ENCODE measurements at places on chromosomes 1 and 21. TPM values are rescaled to one million over a fixed set of nuclear protein-coding genes. Genes with fewer than 3 reads are reported as not detected.

- DNase-seq: no peak
Measured at GRCh38 chr21:40835184-40835694, 11.7 kb downstream of the DSCAM start.

DNA sequence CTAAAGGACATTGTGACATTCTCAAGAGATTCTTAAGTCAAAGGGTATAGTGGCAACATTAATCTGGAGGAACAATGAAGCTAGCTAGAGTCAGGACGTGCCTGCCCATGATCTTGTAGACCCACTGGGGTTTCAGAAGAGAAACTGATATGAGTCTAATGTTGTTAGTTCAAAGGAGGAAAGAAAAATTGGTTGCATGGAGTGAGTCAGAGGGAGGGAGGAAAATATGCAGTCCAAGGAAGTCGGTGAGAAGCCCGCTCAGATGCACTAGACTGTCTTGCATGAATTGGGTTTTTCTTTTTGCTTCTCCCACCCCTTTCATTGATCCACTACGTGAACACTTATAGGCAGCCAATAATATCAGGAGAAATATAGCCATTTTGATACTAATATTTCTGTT, 53.8 kb upstream of the SYT14 start:
- DNase-seq: no peak

DNA sequence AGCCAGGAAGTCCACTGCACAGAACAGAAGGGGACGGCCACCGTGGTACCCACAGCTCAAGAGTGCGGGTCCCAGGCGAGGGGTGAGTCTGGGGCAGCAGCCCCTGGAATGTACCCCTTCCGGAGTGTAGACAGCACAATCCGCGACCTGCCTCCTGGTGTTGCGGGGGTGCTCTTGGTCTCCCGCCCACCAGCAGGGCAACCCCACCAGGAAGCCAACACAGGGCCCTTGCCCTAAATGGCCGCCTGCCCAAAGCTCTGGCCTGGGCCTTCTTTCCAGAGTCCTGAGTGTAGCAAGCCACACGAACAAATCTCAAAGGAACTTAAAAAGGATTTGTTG, 1.1 kb upstream of the SLC19A1 start:
- DNase-seq: no peak

DNA sequence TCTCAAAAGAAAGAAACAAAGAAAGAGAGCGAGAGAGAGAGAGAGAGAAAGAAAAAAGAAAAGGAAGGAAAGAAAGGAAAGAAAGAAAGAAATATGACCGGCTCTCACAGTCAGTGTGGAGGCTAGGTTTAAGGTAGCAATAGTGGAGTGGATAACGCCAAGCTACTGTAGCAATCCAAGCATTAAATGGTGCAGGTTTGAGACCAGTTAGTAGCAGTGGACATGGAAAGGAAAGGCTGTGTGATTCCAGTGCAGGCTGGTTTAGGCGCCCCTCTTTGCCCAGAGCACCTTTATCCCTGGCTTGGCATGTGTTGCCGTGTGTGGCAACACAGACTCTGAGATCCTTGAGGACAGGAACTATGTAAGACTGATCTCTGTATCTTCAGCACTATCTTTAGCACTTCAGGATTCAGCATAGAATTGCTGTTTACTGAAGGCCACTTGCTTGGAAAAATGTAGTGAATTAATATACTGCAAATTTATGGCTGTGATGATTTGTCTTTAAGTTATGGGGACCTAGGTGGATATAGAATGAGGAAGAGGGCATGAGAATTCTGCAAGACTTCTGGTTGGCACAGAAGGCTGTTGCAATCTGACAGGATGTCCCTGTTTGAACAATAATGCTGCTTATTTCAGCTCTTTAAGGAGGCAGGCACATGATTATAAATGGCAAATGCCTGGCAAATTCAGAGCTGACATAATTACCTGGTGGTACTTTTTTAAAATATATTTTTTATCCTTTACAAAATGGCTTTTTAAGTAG, 10.8 kb upstream of the OSBPL9 start:
- DNase-seq: no peak

DNA sequence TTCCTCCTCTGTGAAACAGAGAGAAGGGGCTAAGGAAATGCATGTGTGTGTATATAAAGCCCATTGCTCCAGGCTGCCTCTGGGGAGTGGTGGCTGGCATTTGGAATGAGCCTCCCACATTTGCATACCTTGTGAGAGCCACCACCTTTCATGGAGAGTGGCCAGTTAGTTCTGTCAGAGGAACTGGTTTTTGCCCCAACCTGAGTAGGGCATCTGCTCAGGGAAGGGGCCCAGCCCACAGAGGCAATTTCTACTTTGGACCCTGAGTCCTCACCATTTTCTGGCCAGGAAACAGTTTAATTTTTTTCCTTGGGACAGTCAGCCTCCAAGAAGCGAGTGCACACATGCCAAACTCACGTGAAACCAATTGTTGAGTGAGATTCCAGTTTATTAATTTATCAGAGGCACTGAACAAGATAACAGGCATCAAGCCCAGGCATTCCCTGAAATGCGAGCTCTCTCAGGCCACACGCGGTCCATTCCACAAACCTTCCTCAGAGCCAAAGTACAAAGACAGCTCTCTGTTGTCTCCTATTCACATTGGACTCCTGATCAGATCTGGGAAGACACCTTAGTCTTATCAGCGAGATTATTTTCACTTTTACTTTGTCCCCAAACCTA, 1.0 kb upstream of the SLC6A9 start:
- no peak for DNase-seq

DNA sequence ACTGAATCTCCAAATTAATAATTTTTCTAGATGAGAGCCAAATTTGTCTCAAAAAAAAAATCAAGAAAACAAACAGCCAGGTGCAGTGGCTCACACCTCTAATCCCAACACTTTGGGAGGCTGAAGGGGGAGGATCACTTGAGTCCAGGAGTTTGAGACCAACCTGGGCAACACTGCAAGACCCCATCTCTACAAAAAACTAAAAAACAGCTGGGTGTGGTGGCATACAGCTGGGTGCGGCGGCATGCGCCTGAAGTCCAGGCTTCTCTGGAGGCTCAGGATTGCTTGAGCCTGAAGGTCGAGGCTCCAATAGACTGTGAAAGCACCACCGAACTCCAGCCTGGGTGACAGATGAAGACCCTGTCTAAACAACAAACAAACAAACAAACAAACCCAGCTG, 14.0 kb downstream of the ACBD3 start:
- DNase-seq: no peak

DNA sequence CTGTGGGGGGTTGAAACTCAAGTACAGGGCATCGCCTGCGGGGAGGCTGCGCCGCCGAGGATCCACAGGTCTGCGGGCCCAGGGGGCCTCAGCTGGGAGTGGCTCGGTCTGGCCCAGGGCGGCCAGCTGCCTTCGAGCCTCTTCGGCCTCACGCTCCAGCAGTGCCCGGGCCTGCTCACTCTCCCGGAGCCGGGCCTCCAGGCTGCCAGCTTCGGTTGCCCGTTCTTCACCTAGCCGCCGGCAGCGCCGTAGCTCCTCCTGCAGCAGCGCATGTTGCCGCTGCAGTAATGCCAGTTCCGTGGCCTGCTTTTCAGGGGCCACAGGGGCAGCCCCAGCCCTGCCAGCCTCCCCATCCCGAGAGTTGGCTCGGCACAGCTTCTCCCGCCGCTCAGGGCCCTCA, 9.4 kb downstream of the RXFP4 start:
- DNase-seq: no peak

GRCh38 chr1:239758756-239759155, 332.9 kb upstream of the FMN2 start:
- DNase-seq: no peak

DNA sequence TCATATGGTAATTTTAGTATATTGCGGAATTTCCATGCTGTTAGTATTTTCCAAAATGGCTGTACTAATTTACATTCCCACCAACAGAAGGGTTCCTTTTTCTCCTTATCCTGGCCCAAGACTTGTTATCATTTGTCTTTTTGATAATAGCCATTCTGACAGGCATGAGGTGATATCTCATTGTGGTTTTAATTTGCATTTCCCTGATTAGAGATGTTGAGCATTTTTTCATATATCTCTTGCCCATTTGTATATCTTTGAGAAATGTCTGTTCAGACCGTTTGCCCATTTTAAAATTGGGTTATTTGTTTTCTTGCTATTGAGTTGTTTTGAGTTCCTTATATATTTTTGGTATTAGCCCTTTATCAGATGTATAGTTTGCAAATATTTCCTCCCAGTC, 14.0 kb downstream of the CAPZA1 start:
- DNase-seq: no peak

- no peak for DNase-seq
Measured at GRCh38 chr21:24759348-24760075, 847.8 kb downstream of the MRPL39 start.

DNA sequence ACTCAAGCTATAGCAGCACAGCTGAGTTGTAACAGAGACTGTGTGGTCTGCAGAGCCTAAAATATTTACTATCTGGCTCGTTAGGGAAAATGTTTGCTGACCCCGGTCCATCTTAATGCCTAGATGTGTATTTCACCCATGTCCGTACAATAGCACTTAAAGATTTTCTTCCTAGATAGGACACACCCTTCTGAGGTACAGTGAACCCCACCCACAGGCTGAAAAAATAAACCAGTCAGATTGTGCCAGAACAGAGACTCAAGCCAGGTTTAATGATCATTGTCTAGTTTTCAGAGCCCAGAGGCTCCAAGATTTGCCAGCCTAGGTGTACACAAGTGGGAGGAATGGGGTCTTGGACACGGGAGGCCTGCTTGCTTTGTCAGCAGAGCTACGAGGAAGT, 5.6 kb downstream of the AMIGO1 start:
- no peak for DNase-seq

DNA sequence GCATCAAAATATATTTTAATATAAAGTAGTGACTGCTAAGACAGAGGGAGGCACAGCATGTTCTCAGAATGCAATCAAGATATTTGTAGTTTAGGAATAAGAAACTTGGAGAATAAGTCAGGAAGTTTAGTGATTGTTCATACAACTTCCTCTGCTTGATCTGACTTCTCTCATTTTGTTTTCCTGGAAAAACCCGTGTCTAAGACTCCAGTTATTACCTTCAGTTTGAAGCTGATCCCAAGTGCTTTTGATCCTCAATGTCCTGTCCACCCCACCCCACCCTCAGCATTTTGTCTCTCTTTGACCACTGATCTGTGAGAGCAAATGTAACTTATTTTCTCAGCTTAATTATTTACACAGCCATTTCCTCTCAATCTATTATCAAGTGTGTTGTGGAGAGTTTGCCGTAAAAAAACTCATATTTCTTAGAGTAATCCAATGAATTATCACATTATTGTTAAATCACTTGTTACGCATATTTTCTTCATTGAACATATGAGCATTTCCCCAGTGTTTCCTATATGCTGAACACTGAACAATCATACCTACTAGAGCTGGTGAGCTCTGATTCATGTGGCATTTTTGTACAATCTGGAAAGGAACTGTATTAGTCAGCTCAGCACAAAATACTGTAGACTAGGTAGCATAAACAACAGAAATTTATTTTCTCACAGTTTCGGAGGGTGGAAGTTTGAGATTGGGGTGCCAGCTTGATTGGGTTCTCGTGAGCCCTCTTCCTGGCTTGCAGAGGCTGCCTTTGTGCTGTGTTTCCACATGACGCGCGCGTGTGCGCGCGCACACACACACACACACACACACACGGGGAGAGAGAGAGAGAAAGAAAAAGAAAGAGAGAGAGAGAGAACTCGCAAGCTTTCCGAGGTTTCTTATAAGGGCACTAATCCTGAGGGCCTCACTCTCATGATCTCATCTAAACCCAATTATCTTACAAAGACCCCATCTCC, 65.5 kb upstream of the DPYD start:
- DNase-seq: peak; percentile 15

- no peak for DNase-seq
Measured at GRCh38 chr1:244273262-244273844, 178.4 kb downstream of the ADSS2 start.

DNA sequence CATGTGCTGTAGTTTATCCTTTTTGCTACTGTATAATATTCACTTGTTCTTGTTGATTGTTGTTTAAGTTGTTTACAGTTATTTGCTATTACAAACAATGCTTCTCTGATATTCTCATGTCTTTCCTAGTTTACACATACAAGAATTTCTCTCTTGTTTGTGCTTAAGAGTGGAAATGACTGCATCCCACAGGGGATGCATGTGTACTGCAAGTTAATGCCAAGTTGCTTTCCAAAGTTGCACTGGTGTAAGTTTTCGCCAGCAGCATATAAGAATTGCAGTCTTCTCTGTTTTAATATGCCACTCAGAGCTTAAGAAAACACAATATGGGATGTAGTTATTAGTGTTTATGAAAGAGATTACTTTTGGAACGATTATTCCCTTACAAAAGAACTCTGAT, 97.7 kb downstream of the NEK7 start:
- no peak for DNase-seq

DNA sequence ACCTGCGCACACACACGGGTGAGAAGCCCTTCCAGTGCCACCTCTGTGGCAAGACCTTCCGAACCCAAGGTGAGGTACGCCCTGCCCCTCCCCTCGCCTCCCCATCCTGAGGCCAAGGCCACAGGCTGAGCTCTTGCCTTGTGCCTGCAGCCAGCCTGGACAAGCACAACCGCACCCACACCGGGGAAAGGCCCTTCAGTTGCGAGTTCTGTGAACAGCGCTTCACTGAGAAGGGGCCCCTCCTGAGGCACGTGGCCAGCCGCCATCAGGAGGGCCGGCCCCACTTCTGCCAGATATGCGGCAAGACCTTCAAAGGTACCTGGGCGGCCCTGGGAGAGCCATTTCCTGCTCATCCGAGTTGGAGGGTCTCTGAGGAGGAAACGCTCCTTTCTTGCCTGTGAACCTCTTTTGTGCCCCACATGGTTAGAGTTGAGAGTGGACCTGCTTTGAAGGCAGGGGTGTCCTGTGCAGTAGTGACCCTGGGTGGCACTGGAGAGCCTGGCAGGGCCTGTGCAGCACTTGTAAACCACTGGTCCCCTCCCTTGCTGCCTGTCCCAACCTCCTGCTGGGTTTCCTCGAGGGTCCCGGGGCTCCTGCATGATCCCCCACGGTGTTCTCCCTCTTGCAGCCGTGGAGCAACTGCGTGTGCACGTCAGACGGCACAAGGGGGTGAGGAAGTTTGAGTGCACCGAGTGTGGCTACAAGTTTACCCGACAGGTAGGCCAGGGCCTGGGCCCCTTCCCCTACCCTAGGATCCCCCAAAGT, 8.5 kb downstream of the ZBTB48 start:
- no peak for DNase-seq

DNA sequence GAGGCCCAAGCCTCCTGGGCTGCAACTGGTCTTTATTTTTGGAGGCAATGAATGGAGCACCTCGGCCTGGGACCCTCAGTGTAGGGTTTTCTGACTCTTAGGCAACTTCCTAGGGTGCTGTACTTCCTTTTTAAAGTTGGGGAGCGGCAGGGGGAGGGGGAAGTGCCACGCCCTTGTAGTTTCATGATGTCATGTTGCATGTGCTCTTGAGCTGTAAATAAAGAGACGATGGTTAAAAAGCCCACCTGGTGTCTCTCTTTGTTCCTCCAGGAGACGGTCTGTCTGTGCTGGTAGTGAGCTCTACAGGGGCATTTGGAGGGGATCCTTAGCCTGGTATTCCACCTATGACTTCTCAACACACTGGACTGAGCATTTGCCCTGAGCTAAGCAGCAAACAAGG, 10.3 kb upstream of the AGTRAP start:
- DNase-seq: no peak

- DNase-seq: no peak
Measured at GRCh38 chr1:11569551-11569950, 84.7 kb downstream of the FBXO2 start.

GRCh38 chr1:12095452-12096263, 32.6 kb downstream of the TNFRSF8 start:
- DNase-seq: peak; percentile 39

HSD3B2 gene
- 0.42 TPM for total RNA-seq

TCHH gene
- total RNA-seq: not detected

POU3F1 gene
- total RNA-seq: 0.30 TPM

PTPRU gene
- total RNA-seq: 64.8 TPM

Data from cardiac muscle cell (in vitro differentiated cells and primary cell).